ENCODE measurements at places on chromosomes 4 and X. TPM values are rescaled to one million over a fixed set of nuclear protein-coding genes. Genes with fewer than 3 reads are reported as not detected.

The MAGEB17 gene
- not detected for total RNA-seq

The ADH7 gene
- total RNA-seq, result not detected

The TEX13C gene
- not detected for total RNA-seq

The LPAR4 gene
- 0.33 TPM for total RNA-seq

The ACE2 gene
- total RNA-seq, result 0.20 TPM

The MCF2 gene
- total RNA-seq, result 0.07 TPM

The CXCL10 gene
- total RNA-seq, result not detected

The PPP2R2C gene
- 0.07 TPM for total RNA-seq

The PCDH10 gene
- total RNA-seq, result 85.6 TPM

Measured in smooth muscle cell of the pulmonary artery (primary cell).